Gastroesophageal sphincter (tissue), 4 donors: ENCODE measurements at places on chromosomes 13 and 19.

DNA sequence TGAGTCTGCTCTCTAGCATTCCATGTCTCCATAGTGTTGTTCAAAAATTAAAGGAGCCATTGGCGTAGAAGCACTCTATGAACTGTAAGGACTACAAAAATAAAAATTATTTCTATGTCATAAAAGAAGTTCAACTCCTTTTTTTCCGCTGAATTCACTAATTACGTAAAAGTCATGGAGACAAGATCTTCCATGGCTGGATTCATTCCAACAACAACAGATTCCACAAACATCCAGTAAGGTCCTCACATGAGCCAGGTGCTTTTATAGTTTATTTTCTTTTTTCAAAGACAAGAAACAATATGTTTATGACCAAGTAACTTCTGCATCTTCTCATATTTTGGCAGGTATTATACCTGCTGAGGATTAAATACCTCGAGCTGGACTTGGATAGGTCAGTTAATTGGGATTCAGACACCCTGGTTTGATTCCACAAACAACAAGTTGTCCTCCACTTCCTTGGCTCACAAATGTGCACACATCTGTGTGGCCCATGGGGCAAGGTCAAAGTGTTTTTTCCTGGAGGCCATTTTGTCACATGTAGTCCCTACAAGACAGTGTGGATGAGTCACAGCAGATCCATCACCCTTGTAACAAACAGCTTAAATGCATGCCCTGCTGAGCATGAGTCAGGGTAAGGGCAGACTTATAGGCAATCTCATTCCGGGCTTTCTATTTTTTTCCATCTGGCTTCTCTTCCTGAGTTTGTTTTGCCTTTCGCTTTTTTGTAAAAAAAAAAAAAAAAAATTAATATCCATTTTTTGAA, 475.6 kb downstream of the COG6 start:
- ATAC-seq, result no peak

DNA sequence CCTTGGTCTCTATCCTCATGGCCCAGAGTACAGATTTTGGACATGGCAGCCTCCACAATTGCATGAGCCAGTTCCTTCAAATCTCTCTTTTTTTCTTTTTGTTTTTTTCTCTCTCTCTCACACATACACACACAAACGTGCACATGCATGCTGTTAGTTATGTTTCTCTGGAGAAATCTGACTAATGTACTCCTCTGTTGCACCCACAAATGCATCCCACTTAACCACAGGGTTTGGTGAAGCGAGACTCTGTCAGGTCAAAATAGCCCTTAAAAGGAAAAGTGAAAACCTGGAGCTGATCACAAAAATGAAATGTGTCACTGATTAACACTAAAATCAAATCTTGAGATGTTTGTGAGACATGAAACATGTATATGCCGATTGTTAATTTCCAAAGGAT, 374.6 kb upstream of the ARGLU1 start:
- no peak for ATAC-seq

DNA sequence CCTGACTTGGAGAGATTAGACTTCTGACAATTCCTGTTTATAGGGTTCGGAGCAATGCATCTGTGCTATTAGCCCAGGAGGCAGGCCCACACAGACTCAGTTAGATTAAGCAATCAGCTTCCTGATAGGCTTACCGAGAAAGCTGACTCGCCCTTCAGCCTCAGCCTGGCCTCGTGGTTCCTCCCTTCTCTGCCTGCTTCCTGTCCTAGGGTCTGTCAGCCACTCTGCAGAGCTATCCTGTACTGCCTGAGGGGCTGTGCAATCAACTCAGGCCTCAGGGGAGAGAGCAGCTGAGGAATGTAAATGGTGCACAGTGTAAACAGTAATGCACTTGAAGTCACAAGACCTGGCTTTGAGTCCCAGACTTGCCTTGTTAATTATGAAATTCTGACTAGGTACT, 30.7 kb downstream of the HTR2A start:
- ATAC-seq, result peak; percentile 83

DNA sequence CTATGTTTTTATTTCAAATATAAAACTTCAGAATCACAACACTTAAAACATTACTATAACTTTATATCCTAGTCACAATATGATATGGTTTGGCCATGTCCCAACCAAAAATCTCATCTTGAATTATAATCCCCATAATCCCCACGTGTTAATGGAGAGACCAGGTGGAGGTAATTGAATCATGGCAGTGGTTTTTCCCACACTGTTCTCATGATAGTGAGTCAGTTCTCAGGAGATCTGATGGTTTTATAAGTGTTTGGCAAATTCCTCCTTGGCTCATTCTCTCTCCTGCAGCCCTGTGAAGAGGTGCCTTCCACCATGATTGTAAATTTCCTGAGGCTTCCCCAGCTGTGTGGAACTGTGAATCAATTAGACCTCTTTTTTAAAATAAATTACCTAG, 307.6 kb downstream of the SPRY2 start:
- ATAC-seq, result no peak

GRCh38 chr19:30799865-30800755, 427.9 kb downstream of the ZNF536 start:
- no peak for ATAC-seq
